Fibroblast of lung (primary cell): ENCODE measurements at places on chromosomes 4 and X. TPM values are rescaled to one million over a fixed set of nuclear protein-coding genes. Genes with fewer than 3 reads are reported as not detected.
A peak's percentile ranks its signal among the peaks of the same experiment; 100 is the strongest.

The IBSP gene
- total RNA-seq: not detected in 2 replicates

The FGF5 gene
- 5.4 and 25.8 TPM in 2 replicates for total RNA-seq

The HERC6 gene
- total RNA-seq: 8.5 and 12.9 TPM in 2 replicates

DNA sequence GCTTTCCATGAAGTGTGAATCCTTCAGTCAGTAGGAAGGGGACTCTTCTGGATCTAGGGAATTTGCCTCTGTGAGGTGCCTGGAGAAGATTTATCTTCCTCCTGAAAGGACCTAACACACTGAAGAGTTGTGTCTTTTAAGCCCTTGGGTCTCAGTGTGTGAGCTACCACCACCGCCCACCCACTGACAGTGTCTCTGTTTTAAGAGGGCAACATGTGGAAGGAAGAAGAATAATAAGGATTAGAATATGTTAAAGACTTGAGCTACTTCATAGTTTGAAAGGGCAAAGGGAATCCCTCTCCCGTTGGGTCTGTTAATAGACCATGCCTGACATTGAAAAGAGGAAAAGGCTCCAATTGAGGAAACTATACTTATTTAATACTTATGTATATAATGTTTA is 64.3 kb upstream of the TLR2 start:
- H3K27ac ChIP-seq: no peak overlapping the region
- DNase-seq: no peak
- no peaks in the 10 kb centered on the region for H3K27me3 ChIP-seq

DNA sequence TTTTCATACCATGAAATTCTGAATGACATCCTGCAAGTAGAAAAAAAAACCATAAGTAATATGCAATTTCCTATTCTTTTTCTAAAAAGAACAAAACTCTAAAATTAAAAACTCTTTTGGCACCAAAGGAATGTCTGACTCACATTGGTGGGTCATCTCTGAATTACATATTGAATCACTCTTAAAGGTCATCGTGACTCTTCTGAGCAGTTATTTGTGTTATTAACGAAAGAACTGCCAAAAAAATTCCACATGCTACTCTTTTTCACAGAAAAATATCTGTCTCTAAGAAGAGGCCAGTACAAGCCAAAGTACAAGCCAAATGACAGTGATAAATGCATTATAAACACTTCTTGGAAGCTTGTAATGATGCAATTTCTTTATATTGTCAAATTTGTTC is 282.2 kb downstream of the GUCY2F start:
- H3K4me3 ChIP-seq: no peak overlapping the region
- peak; percentile 25 for DNase-seq
- no peaks in the 10 kb centered on the region for H3K27me3 ChIP-seq
- H3K4me1 ChIP-seq: no peaks in the 10 kb centered on the region
- H3K36me3 ChIP-seq: no peaks in the 10 kb centered on the region

DNA sequence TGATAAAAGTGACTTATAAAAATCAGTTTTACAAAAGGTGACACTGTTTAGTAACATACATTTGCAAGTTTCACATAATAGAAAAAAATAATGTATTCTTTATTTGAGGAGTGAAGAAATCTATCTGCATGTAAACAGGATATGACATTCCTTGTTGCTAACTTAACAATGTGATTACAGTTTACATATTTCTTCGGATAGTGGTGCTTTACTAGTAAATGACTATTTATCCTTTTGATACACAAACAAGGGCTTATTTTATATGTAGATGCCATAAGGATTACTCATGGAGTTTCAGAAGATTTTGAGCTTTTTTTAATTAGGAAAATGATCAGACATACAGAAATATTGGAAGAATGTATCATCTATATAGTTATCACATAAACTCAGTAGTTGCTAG is 126.5 kb downstream of the SLIT2 start:
- no peaks in the 10 kb centered on the region for H3K4me1 ChIP-seq
- no peak for DNase-seq
- no peak overlapping the region for H3K4me3 ChIP-seq
- H3K27me3 ChIP-seq: no peaks in the 10 kb centered on the region

GRCh38 chrX:25531096-25531495 is 515.3 kb upstream of the ARX start:
- no peaks in the 10 kb centered on the region for H3K36me3 ChIP-seq
- DNase-seq: no peak
- H3K4me1 ChIP-seq: no peaks in the 10 kb centered on the region
- H3K4me3 ChIP-seq: no peak overlapping the region
- H3K27me3 ChIP-seq: no peaks in the 10 kb centered on the region
- H3K27ac ChIP-seq: no peak overlapping the region

- H3K4me3 ChIP-seq: no peak overlapping the region
- DNase-seq: no peak
- H3K36me3 ChIP-seq: no peaks in the 10 kb centered on the region
These were observed 89.2 kb downstream of the TMEM144 start for GRCh38 chr4:158299459-158300007.

DNA sequence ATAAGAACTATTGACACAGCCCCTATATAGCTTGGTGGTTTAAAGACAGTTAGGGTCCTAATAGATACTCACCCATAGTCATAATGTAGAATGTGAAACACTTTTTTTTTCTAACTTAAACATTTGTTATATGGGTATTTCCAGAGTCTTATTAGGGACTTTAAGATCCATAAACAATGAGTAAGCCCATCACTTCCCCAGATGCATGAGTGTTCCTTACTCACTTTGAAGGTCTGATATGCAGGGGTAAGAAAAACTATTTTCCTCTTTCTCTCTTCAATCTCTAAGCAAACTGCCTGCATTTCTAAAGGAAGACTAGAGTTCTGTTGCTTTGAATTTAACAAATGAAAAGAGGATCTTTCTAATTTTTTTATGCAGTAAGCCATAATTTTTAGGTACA is 443.6 kb upstream of the PITX2 start:
- no peaks in the 10 kb centered on the region for H3K27me3 ChIP-seq
- no peak overlapping the region for H3K27ac ChIP-seq
- H3K36me3 ChIP-seq: no peaks in the 10 kb centered on the region
- DNase-seq: peak; percentile 57

DNA sequence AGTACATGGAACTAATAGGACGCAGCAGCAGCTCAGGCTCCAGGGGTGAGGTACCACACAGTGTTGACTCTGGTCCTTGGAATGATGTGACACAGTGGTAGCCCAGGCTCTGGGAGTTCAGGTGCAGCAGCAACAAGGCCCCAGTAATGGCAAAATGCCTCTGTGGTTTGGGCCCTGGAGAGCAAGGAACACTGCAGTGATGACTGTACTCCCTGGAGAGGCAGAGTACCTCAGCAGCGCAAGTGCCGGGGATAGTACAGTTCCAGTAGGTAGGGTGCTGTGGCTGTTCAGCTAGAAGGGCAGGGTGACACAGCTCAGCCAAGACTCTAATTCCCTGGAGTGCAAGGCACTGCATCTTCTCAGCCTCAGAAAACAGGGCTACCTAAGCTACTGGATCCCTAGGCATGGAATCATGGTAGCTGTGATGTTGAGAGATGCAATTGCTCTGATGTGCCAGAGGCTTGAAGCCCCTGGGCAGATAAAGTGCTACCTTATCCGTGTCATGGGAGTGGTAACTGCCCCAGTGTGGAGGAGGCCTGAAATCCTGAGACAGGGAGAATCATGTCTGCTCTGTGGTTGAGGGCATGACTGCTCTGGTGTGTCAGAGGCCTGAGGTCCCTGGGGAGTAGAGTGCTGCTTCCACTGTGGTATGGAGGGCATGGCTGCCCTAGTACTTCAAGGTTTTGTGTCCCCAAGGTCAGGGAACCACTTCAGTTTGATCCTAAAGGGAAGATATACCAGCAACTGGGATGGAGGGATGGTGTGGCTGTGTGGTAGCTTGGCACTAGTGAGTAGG is 55.2 kb downstream of the AREG start:
- DNase-seq: peak; percentile 63
- H3K4me1 ChIP-seq: peaks cover 10% of the 10 kb centered on the region
- H3K4me3 ChIP-seq: no peak overlapping the region
- no peaks in the 10 kb centered on the region for H3K36me3 ChIP-seq
- no peak overlapping the region for H3K27ac ChIP-seq

GRCh38 chr4:105805501-105806120 is 89.7 kb upstream of the NPNT start:
- peaks cover 5% of the 10 kb centered on the region for H3K4me1 ChIP-seq
- DNase-seq: peak; percentile 39
- H3K36me3 ChIP-seq: no peaks in the 10 kb centered on the region
- no peak overlapping the region for H3K27ac ChIP-seq

DNA sequence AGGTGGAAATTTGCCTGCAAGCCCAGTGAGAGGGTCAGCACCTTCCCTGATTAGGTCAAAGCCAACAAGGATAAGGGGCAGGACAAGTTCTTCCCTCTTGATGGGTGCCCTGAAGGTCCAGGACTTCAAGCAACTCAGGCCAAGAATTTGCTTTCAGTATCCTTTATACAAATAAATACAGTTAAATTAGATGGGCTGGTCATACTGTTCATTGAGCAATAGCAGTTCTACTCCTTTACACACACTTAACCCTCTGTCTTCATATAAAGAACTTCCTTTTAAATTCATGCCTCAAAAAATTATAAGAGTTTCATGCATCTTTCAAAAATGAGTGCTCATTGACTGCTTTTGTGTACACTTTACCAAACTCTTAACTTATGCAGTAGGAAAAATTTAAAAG is 392.0 kb downstream of the SPRY1 start:
- H3K27ac ChIP-seq: peak overlapping the region; percentile 15
- peaks cover 29% of the 10 kb centered on the region for H3K4me1 ChIP-seq
- H3K36me3 ChIP-seq: no peaks in the 10 kb centered on the region
- H3K27me3 ChIP-seq: no peaks in the 10 kb centered on the region
- DNase-seq: no peak
